ENCODE measurements at places on chromosomes 1 and 21.
A peak's percentile ranks its signal among the peaks of the same experiment; 100 is the strongest.

DNA sequence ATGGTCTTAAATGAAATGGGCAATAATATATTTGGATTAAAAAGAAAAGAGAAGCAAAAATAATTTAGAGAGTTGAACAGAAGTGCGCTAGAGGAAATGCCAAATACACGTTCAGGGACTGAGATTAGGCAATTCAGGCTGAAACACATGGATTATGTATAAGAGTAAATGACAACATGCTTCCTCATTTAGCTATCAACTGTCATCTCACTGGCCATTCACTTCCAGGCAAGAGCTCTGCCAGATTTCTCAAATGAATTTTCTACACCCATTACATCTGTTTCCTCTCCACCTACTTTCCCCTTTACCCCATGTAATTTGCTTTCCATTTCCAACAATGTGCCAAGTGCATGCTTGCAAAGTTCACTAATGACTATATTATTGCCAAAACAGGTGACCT is 582.4 kb downstream of the LTN1 start:
- no peak for DNase-seq

GRCh38 chr1:208479435-208479834 is 235.3 kb upstream of the PLXNA2 start:
- no peak for DNase-seq

GRCh38 chr1:82219841-82220240 is 419.1 kb downstream of the ADGRL2 start:
- DNase-seq = no peak

DNA sequence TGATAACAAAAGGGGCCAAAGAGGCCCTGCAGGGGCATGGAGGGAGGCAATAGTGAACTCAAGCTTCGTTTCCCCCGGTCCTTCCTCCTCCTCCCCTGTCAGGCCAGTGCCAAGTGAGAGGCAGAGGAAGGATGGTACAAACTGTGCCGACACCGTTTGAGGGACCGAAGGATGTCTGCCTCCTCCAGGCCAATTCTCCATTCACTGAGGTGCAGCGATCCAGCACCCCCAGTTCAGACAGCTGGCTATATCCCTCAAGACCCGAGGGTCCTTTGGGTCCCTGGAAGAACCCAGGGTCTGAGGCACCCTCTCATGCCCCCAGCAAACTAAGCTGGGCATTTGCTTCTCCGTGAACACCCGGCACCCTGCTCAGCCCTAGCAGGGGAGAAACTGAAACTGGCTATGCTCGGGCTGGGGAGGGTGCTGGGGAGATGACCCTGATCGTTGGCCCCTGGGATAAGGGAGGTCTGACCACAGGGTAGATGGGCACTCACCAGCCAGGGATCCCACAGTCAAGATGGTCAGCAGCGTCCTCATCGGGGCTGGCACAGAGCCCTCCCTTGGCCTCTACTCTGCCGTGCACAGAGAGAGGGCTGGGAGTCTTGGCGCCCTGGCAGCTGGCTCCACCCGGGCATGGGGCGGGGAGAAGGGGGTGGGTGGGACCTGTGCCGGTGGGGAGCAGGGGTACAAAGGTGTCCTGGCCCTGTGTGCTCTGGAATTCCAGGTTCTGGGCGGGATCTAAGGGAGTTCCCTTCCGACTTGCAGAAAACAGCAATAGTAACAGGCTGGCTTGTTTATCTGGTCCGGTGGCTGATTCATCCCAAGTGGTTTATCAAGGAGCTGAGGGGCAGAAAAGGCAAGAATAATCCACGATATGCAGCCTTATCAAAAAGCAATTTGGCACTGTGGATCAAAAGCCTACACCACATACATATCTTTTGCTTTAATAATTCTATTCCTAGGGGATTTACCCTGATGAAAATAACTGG is at the start of gene IL22RA1:
Gene IL22RA1, minus strand, starts transcription at position 595 of the 989 bp plus-strand sequence. Its CDS starts 58 bp downstream, at position 537.
- no peak for DNase-seq

GRCh38 chr1:116273042-116273783 is 99.8 kb upstream of the ATP1A1 start:
- no peak for DNase-seq

- DNase-seq = no peak
Observed at GRCh38 chr1:160007577-160008200, 24.1 kb downstream of the PIGM start.

DNA sequence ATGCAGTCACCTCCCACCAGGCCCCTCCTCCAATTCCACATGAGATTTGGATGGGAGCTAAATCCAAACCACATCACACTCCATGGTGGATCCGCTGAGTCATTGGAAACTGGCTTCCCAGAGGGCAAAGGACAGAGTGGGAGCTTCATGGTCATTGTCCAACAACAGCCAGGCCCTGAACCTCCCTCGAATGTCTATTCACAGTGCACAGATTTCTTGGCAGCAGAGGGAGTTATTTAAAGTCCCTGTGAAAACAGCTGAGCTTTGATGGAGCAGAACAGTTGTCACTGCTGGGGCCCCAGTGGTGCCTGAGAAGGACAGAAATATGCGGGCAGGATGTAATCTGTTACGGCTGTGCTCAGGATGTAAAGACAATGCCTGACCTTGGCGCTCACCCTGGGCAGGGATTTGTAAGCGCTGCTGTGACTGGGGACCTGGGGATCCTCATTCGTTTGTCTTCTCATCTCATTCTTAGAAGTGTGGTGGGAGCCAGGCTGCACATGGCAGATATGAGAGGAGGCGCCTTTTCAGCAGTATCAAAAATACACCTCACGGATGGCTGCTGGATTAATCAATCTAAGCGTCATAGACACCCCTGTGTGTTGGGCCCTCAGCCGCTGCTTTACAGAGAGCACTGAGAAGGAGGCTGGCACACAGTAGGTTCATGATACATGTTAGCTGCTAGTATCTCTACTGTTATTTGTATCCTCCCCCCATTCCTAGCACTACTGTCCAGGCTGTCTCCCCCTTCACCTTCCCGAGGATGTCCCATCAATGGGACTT is 439.4 kb downstream of the PTPRU start:
- no peak for DNase-seq

DNA sequence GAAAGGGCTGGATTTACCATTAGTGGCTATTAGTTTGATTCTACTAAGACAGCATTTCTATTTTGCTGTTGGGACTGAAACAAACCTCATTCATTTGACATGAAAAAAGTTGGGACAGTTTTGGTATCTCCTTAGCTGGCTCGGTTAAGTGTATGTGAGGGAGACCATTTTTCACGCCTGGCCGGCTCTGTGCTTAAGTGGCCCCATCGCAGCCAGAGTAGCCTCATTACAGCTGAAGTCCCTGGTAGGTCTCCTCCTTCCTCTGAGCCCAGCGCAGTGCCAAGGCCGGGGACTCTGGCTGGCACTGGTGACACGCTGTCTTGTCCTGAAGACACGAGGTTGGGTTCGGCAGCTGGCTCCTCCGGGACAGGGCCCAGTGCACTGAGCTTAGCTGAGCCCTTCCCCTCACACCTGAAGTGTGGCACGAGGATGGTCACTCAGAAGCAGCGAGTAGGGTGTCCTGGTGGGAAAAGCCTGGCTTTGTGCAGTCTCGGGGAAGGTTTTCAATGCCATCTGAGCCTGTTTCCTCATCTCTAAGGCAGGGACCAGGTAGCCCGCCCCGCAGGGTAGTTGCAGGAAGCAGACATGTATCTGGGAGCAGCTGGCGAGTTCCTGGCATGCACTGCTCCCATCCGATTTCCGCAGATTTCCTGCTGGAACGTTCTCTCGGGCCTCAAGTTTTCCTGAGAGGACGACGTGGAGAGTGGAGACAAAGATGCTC is 196.5 kb downstream of the DYRK1A start:
- no peak for DNase-seq

- no peak for DNase-seq
Observed at GRCh38 chr1:147052677-147053076, 114.6 kb downstream of the NBPF12 start.

GRCh38 chr1:163248064-163248463 is 45.3 kb upstream of the RGS5 start:
- no peak for DNase-seq

DNA sequence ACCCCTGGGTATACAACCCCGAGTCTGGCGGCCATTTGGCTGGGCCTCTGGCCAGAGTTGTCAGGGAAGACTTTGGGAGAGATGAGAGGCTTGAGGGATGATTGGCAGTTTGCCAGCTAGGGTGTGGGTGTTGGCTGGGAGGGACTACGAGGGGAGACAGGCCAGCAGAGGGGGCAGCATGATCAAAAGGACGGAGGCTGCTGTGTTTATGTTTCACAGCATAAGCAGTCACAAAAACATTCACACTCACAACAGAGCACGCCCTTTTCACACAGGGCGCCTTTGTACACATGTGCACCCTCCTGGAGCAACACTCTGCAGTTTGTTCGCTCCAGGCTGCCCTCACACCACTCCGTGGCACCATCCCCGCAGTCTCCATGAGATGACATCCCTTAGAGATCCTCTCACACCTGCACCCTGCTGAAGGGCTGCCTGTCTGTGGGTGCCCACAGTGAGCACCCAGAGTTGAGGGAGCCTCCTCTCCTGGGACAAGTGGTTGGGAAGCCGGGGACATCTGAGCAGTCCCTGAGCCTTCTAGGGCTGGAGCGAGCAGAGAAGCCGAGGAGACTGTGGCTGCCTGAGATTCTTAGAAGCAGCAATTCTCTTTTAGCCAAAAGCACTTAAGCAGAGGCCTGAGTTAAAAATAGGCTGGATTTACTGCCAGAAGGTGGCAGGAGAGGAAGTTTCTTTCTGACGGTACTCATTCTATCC is 15.4 kb downstream of the EFNA3 start:
- DNase-seq = peak; percentile 19

DNA sequence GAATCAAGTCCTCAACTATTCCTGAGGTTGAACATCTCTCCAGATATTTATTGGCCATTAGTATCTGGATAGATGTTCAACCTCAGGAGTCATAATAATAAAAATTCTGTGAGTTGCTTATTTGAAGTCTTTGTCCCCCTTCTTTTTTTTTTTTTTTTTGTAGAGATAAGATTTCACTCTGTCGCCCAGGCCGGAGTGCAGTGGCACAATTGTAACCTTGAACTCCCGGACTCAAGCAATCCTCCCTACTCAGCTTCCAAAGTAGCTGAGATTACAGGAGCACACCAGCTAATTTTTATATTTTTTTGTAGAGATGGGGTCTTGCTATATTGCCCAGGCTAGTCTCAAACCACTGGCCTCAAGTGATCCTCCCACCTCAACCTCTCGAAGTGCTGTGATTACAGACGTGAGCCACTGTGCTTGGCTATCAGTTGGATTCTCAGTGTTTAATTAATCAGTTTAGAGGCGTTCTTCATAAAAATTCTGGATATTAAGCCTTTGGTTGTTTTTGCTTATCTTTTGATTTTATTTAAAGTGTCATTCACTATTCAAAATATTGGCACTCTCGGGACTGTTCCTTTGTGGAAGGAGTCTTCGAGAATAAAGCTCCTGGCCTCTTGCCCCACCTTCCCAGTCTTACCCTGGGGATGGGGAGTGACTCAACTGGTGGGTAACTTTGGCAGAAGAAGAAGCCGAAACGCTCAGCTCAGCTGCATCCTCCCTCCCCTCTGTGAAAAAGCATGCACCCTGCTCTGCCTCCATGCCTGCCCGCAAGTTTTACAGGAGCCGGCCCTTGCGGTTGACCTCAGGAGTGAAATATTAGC is 11.2 kb upstream of the HYI start:
- no peak for DNase-seq

DNA sequence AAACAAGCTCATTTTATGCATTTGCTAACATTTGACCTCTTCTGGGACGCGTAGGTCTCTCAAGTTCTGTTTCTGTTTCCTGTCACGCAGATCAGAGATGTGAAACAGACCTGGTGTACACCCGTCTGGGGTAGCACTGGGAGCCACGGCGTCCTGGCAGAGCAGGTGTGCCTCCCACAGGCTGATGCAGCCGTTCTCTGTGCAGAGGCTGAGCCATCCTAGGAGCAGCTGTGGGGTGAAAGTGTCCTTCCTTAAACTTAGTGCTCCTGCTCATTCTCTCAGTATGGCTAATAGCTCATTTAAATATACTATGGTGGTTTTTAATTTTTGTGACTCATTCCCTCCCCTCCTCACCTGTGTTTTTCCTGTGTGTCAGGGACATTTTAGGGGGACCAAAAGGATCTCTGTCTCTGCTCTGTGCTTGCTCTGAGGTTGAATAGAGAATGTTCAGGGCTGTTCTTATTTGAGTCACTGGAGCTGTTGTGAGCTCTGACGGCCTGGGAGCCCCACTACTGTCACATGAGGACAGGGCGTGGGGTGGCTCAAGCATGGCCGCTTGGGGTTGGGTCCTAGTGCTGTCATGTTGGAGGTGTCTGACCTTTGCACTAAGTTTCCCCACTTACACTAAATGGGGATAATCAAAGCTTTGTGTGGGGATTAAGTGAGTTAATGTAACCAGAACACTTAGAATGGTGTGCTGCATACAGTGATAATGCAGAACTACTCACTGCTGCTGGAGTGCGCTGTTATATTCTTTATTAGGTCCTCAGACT is 43.0 kb downstream of the GALNT2 start:
- DNase-seq = no peak

GRCh38 chr1:160093624-160094290 is 4.7 kb downstream of the IGSF8 start:
- no peak for DNase-seq

Data from GM04504 (cell line).